ENCODE measurements at places on chromosomes 5 and 9.

DNA sequence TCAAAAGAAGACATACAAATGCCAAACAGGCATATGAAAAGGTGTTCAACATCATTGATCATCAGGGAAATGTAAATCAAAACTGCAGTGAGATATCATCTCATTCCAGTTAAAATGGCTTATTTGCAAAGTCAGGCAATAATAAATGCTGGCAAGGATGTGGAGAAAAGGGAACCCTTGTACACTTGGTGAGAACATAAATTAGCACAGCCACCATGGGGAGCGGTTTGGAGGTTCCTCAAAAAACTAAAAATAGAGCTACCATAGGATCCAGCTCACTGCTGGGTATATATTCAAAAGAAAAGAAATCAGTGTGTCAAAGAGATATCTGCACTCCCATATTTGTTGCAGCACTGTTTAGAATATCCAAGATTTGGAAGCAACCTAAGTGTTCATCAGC, 50.3 kb downstream of the AP3S1 start:
- no peak for DNase-seq

- no peak for DNase-seq
Measured at GRCh38 chr9:71737455-71737854, 30.9 kb downstream of the CEMIP2 start.

DNA sequence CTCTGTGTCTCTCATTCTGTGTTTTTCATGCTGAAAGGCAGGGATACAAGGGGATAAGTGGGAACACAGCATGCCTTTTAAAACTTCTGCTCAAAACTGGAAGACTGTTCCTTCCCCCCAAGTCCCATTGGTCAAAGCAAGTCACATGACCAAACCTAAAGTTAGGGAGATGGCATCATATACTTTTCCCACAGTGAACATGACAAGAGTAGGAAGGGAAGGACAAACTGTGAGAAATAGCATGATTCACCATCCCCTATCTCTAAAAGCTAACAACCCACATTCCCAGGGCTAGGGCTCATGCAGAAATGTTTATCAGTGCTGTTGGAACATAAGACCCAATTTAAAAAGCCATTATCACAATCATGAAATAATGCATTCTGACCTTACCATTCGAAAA, 24.2 kb upstream of the SHISAL2B start:
- DNase-seq: no peak

GRCh38 chr5:147687118-147687517, 95.4 kb downstream of the JAKMIP2 start:
- DNase-seq: no peak

DNA sequence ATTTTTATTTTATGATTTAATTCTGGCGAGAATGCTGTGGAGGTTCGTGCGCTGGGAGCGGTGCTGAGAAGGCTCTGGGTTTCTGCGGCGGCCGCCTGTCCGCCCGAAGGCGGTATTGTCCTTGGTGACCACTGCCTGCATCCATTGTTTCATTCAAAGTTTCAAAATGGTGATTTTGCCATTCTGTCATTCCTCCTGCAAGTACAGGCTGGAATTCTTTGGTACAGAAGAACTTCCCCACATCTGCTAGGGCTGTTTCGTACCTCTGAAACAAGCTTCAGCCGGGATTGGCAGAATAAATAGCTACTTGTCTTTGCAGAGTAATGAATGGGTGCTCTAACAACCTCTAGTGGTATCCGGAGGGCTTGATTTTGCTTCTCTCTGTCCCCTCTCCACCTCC, 112.6 kb upstream of the CACNA1B start:
- DNase-seq: no peak

DNA sequence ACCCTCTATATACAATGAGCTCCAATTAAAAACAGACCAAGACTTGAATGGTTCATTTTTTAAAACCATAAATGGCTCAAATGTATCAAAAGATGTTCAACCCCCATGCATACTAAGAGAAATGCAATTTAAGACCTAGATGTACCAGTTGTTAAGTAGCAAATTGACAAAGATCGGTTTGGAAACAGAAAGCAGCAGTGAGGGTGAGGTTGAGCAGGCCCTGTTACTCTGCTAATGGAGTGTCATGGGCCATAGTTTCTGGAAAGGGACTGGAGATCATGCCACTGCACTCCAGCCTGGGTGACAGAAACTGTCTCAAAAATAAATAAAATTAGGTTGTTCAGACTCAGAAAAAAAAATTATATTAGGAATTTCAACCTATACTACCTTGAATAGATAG, 55.0 kb downstream of the FNBP1 start:
- no peak for DNase-seq

Measured in cortex of kidney (tissue), 1 donor.